Stimulated activated CD8-positive, alpha-beta memory T cell treated with anti-CD3 and anti-CD28 coated beads, Interleukin-7, amount 100 ng/mL, for 24 hours (primary cell): ENCODE measurements at places on chromosomes 4 and X.

DNA sequence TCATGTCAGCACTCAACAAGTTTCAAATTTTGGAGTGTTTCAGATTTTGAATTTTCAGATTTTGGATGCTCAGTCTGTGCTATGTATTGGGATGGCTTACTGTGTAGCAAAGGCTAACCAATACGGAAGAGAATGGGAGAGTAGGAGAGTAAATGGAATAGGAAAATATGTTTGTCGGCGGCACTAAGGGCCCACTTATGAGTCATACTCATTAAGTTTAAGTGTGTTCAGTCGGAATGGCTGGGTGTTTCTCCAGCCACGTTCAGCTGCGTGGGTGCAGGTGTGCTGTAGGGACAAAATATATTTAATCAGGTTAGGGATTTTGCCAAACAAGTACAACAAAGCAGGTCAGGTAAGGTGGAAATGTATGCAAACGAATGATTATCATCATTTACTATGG, 13.6 kb downstream of the FTHL17 start:
- no peak for DNase-seq

DNA sequence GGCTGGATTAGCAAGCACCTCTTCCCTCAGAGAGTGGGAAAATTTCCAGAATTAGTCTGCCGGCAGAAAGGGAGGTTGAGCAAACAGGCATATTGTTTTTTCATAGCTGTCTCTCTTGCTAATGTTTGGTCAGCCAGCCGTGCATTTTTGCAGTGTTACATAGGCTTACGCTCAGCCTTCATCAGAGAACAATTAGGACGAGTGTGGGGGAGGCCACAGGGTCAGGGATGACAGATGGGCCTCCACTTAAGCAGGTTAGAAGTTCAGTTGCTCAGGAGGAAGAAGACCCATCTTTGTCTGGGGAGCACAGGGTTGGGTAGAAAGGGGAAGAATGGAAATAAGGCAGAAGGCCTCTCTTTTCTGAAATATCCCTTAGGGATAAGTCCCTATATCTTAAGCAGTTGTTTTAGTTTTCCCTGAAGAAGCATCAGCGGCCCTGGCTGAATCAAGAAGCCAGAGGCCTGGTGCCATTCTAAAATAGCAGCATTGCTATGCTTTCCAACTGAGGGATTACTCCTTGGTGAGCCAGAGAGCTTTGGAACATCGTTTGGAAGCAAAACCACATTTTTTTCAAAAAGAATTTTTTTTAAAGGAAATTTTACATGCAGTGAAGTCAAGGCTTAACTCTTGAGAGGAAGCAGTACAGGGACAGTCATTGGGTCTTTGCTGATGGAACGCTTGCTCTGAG, 118.8 kb downstream of the SMIM20 start:
- DNase-seq = no peak

GRCh38 chr4:3644849-3645627, 112.8 kb upstream of the LRPAP1 start:
- no peak for DNase-seq

DNA sequence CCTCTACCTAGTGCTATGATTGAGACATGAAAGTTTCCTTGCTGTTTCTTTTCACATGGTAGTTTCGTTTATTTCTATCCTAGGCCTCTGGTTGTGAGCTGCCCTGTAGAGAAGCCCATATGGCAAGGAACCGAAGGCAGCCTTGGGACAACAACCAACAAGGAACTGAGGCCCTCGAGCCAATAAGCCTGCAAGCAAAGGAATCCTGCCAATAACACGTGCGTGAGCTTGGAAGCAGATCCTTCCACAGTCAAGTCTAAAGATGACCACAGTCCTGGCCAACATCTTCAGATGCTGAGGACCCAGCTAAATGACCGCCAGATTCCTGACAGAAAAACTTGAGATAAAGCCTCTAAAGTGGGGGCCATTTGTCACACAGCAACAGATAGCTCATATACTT, 100.4 kb upstream of the FAM9B start:
- DNase-seq = no peak

DNA sequence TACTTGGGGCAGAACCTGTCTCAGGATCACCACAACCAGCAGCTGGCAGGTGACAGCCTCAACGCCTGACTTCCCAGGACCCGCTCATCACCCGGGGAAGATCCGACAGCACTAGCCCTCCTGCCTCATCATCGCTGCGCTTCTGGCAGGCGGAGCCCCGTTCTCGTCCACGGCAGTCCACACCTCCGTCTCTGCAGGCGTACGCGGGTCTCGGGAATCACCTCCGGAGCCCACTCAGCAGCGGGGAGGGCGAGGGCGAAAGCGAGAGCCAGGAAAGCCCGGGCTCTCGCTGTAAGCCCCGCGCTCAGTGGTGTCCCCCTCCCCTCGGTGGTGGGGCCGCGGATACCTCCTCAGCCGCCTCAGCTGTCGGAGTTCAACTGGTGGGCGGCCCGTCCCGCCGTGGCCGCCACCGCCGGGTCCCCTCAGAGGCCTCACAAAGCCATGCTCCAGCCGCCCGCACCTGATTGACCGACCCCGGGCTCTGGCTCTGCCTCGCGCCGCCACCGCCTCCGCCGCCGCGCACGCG, 518 bp upstream of the CNKSR2 start:
- DNase-seq = no peak

DNA sequence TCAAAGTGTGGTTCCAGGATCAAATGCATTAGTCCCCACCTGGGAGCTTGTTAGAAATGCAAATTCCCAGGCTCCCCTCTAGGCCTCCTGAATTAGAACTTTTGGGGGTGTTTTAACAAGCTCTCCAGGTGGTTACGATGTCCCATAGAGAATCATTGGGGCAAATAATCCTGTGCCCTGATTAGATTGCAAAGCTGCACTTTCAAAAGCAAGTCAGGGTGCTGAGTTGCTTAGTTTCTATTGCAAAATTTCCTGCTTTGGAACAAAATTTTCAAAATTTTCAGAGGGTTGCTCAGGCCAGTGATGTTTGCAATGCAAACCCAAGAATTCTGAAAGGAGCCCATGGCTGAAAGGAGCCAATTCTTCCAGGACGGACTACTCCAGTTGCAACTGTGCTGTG, 71.0 kb downstream of the MGST2 start:
- no peak for DNase-seq

- DNase-seq = no peak
Observed at GRCh38 chrX:109475174-109475891, 6.6 kb downstream of the GUCY2F start.

DNA sequence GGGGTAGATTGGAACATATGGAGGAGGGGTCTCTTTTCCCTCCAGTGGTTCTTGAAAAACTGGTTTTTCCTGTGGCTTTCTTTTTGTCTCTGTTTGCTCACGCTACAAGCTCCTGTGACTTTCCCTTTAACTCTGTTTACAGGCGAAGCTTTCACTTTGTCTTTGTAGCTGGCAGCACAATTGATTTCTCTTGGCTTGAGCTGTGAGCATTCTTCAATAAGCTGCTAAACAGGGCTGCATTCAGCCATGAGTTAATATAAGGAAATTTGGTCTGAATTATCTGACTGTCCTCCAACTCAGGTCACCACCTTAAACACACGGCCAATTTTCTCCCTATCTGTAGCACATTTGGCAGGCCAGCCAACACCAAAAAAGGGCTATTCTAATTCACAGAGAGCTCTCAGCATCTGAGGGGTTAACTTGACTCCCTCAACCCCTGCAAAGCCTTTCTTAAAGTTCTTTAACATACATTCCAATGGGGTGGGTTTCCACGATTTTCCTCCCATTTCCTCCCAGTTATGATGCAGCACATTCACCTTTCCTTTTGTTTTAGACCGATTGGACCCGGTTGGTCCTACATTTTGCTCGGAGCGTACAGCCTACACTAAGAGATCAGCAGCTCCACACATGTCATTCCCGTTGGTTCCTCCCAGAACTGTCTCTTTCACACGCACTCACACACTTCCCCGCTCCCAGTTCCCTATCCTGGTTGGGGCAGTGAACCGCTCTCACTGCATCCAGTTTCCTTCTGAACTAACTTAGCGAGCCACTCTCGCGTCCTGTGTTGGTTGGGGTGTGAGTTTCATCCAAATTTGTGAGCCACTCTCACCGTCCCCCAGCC, 45.4 kb downstream of the UGT2A3 start:
- DNase-seq = no peak

GRCh38 chr4:35608205-35608604, 636.1 kb downstream of the ARAP2 start:
- no peak for DNase-seq

DNA sequence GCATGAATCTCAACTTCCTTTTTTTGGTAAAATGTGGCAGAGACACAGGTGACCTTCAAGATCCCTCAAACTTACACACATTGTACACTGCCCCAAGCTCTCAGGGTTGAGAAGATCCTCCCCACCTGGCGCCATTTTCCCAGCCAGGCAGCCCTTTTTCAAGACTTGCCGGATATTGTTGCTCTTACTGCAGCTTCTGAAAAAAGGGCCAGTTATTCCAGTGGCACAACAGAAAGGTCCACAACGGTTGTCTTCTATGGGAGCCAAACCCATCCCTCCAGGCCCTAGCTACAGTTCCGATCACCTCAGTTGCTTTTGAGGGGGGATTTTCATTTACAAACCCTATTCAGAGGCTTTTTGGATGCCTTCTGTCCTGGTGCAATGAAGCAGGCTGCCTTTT, 101.1 kb downstream of the CHIC2 start:
- no peak for DNase-seq

- no peak for DNase-seq
Observed at GRCh38 chrX:144916785-144917184, 330.5 kb upstream of the SPANXN1 start.

DNA sequence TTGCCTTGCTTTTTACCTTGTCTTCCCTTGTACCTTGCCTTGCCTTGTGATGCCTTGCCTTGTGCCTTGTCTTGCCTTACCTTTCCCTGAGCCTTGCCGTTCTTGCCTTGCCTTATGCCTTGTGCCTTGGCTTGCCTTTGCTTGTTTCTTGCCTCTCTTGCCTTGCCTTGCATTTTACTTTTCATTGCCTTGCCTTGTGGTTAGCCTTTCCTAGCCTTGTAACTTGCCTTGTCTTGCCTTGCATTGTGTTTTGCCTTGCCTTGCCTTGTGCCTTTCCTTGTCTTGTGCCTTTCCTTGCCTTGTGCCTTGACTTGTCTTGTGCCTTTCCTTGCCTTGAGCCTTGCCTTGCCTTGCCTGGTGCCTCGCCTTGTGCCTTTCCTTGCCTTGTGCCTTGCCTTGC, 84.6 kb downstream of the TAB3 start:
- DNase-seq = no peak

- no peak for DNase-seq
Observed at GRCh38 chrX:32571579-32571978, 639.8 kb downstream of the DMD start.

DNA sequence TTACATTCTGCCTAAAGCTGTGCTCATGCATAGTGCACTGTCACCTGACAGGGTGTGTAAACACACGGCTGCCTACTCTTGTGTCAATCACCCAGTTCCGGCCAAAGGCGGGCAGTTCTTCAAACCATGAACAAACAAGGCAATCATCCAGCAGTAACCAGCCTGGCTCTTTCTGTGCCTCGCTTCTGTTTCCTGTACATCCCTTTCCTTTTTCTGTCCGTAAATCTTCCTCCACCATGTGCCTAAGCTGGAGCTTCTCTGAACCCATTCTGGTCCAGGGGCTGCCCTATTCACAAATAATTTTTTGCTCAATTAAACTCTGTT, 60.8 kb upstream of the CBR4 start:
- DNase-seq = no peak

GRCh38 chrX:40188573-40189417, 91.0 kb upstream of the BCOR start:
- no peak for DNase-seq

DNA sequence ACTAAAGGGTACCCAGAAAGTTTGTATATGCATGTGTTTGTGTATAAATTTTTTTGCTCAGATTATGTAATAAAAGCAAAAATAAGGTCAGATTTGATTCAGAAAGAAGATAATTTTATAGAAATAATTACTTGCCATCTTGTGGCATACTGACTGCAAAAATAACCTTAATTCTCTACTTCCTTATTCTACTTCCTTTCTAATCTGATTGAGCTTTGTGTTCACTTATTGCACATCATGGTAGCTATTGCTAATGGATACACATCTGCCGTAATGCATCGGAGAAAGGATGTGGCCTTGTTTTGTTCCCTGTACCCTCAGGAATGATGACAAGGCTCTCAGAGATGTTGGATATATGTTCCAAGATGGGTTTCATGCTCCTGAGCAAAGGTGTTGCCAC, 10.5 kb upstream of the GNPDA2 start:
- DNase-seq = no peak

DNA sequence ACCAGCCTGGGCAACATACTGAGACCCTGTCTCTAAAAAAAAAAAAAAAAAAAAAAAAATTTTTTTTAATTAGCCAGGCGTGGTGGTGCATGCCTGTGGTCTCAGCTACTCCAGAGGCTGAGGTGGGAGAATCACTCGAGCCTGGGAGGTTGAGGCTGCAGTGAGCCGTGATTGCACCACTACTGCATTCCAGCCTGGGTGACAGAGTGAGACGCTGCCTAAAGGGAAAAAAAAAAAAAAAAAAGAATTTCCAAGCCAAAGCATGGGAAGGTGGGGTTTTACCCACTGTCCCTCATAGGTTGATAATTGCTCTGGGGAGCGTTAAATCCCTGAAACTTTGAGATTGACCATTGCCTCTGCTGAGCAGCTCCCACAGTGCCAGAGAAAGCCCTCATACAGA, 427.5 kb downstream of the BCOR start:
- no peak for DNase-seq

- DNase-seq = no peak
Observed at GRCh38 chr4:119211867-119212233, 663 bp upstream of the USP53 start.

DNA sequence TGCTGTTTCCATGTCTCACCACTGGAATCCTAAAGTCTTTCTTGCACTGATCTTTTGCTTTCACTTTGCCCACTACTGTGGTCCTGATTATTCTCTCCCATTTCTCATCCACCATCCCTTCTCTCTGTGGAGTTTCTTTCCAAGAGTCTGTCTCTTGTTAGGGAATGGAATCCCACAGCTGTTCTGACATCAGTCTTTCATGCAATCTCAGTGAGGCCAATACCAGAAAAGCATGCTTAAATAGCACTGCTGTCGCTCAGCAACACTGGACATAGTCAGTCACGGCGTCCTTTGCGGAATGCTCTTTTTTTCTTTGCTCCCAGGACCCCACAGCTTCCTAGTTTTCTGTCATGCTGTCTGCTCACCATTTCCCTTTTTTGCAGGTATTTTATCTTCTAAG, 20.1 kb downstream of the SLITRK4 start:
- no peak for DNase-seq
